Spleen (tissue), 13 donors: ENCODE measurements at places on chromosomes 5 and 9.
A peak's percentile ranks its signal among the peaks of the same experiment; 100 is the strongest.

- DNase-seq = no peak
- no peak overlapping the region for H3K4me3 ChIP-seq
- H3K36me3 ChIP-seq = no peaks in the 10 kb centered on the region
- H3K27ac ChIP-seq = no peak overlapping the region
- no peaks in the 10 kb centered on the region for H3K4me1 ChIP-seq
- no peaks in the 10 kb centered on the region for H3K27me3 ChIP-seq
Measured at GRCh38 chr9:82882748-82883147, 180.2 kb downstream of the RASEF start.

GRCh38 chr5:115588640-115589039 is 13.6 kb downstream of the TICAM2 start:
- H3K27me3 ChIP-seq = no peaks in the 10 kb centered on the region
- H3K27ac ChIP-seq = no peak overlapping the region
- DNase-seq = no peak
- H3K36me3 ChIP-seq = no peaks in the 10 kb centered on the region
- no peak overlapping the region for H3K4me3 ChIP-seq

DNA sequence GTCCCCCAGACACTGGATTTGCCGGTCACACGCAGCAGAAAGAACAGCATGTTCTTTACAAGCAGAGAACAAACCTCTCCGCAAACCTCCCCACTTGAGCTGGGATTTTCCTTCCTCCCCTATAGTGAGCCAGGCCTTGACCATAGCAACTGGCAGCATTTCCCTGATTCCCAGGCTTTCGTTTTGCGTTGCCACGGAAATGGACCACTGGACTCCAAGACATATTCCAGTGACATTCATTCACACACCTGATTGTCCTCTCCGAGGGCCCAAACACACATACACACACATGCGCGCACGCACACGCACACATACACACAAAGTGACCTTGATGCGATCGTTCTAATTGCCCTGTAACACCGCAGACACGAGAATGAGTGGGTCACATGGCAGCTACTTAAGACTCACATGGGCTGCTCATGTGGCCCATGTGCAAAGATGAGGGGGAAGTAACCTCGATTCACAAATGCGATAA is 80.9 kb upstream of the CPEB4 start:
- H3K36me3 ChIP-seq = no peaks in the 10 kb centered on the region
- H3K27ac ChIP-seq = no peak overlapping the region
- no peaks in the 10 kb centered on the region for H3K27me3 ChIP-seq
- no peak for DNase-seq
- H3K4me3 ChIP-seq = no peak overlapping the region
- no peaks in the 10 kb centered on the region for H3K4me1 ChIP-seq

- H3K27me3 ChIP-seq = no peaks in the 10 kb centered on the region
- no peak for DNase-seq
- H3K36me3 ChIP-seq = peaks cover 42% of the 10 kb centered on the region
- H3K4me3 ChIP-seq = no peak overlapping the region
Measured at GRCh38 chr5:111095982-111096381, 3.8 kb downstream of the WDR36 start.

DNA sequence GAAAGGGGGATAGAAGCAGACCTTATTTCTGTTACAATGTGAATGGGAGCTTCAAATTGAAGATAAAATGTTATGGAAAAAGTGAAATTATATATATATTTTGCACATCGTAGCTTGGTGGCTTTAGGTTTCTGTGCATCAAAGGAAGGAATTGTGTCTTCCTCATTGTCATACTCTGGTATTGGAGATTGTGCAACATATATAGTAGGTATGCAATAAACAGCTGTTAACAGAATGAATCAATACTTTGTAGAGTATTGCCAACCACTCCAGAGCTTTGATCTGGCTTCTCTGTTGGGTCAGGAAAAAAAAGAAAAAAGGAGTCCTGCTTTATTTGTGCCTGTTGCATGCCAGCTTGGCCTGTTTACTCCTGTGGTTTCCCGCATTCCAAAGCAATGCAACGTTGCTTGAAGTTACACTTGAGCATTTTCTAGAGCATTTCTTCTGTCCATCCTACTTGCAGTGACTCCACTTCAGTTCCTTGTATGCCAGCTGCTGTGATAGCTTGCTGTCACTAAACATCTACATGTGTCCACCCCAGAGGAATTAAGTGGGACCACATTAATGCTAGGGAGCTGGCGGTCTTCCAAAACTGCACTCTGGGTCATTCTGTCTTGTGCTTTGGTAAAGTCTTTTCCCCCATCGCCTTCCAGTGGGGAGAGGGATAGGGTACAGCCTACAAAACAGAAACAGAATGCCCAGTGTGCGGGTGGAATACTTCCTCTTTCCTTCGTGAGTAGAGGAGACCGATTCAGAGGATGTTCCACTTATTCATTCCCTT is 62.0 kb upstream of the MEF2C start:
- no peak overlapping the region for H3K27ac ChIP-seq
- H3K4me3 ChIP-seq = no peak overlapping the region
- H3K4me1 ChIP-seq = no peaks in the 10 kb centered on the region
- H3K27me3 ChIP-seq = no peaks in the 10 kb centered on the region
- H3K36me3 ChIP-seq = no peaks in the 10 kb centered on the region
- DNase-seq = no peak

GRCh38 chr9:133163504-133164172 is at the start of gene GBGT1:
GBGT1 (minus strand) TSS chr9:133163914; CDS start chr9:133162412, 1,502 bp downstream.
- peak within 1 kb of the TSS; percentile 88 for H3K27ac ChIP-seq
- peak within 1 kb of the TSS; percentile 61 for H3K4me3 ChIP-seq
- peaks cover 10% of the 10 kb centered on the region for H3K4me1 ChIP-seq
- DNase-seq = peak; percentile 93

DNA sequence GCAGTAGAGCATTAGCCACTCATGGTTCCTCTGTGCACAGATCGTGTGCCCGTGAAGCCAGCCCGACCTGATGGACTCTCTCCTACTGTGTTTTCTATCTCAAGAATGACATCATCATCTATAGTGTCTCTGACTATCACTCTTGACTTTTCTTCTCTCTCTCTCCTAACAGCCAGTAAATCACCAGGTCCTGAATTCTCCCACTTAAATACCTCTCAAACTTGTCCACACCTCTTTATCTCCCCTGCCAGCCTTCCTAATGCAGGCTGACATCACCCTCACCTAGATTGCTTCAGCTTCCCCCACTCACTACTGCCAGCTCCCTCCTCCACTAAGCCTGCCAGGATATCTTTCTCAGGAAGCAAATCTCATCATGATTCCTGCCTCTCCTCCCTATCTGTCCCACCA is 90.6 kb upstream of the MIER3 start:
- DNase-seq = no peak
- no peaks in the 10 kb centered on the region for H3K4me1 ChIP-seq
- H3K4me3 ChIP-seq = no peak overlapping the region
- H3K27me3 ChIP-seq = no peaks in the 10 kb centered on the region
- H3K36me3 ChIP-seq = no peaks in the 10 kb centered on the region

DNA sequence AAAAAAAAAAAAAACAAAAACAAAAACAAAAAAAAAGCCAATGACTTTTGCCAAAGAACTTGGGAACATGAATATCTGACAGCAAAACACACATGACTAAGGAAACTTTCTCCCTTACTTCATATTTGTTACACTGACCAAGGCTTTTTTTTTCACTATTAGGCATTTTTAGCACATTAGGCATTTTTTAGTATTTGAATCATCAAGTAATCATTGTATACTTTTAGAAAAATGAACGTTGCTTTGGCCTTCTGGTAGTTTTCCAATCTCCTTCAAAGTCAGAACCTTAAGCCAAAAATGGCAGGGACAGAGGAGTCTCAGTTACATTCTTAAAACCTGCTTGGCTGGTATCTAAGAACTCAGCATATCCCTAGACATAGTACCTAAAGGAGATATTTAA is 19.3 kb downstream of the NREP start:
- peaks cover 5% of the 10 kb centered on the region for H3K36me3 ChIP-seq
- peaks cover 9% of the 10 kb centered on the region for H3K4me1 ChIP-seq
- no peak overlapping the region for H3K27ac ChIP-seq
- H3K27me3 ChIP-seq = no peaks in the 10 kb centered on the region
- DNase-seq = no peak

DNA sequence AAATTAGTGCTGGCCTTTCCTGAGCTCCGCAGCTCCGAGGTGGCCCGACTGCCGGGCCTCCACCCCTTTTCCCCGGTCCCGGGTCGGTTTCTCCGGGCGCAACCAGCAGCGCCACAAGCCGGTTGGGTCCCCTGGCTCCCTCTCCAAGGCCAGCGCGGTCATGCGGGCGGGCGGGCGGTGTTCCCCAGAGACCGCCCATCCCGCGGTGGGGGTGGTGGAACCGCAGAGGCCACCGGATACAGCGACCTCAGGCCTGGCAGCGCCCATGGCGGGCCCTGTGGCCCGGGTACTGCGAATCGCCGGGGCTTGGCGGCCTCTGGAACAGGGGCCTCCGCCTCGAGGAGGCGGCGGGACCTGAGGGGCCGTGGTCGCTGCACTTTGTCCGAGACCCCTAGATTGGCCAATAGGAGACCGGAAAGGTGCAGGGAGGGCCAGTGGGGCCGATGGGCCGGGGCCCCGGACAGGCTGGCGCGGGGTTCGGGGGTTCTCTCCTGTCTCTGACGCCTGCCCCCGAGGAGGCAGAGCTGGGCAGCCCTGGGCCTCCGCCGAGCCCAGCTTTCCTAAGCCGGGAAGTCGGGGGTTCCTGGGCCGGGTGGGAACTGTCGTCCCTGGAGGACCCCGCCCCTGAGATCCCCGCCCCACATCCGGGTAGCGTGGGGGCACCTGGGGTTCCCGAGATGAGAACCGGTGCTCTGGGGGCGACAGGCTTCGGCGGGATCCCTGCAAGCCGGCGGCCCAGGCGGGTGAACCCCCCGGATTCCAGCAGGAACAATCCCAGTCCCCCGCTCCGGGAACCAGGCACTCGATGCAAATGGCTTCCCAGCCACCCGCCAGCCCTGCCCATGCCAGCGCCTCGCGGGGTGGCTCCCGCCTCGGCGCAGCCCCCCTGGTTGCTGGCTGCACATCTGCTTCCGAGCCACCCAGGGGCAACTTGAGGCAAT is 293.9 kb downstream of the ZSWIM6 start:
- H3K4me1 ChIP-seq = peaks cover 24% of the 10 kb centered on the region
- H3K36me3 ChIP-seq = no peaks in the 10 kb centered on the region
- peak overlapping the region; percentile 50 for H3K4me3 ChIP-seq
- DNase-seq = peak; percentile 90
- peak overlapping the region; percentile 75 for H3K27ac ChIP-seq
- no peaks in the 10 kb centered on the region for H3K27me3 ChIP-seq

GRCh38 chr5:4374866-4375265 is 765.3 kb upstream of the ADAMTS16 start:
- no peak for DNase-seq
- H3K4me3 ChIP-seq = no peak overlapping the region
- H3K36me3 ChIP-seq = no peaks in the 10 kb centered on the region
- H3K4me1 ChIP-seq = no peaks in the 10 kb centered on the region

DNA sequence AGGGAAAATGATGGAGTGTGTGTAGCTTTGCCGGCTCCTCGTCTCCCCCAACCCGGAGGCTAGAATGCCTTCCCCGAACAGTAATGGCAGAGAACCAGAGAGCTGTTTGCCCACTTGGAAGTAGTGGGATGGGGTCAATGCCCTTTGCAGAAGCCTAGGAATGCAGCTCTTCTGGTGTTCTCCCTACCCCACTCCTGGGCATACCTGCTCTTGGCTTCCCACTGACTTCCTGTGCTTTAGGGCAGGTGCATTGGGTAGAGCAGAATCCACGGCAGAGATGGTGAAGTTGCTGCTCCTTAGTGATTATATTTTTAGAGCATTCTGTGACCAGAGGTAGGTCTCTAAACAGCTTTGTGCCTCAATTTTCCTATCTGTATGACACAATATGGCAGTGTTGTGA is 134.6 kb downstream of the BOD1 start:
- H3K4me3 ChIP-seq = no peak overlapping the region
- H3K4me1 ChIP-seq = no peaks in the 10 kb centered on the region
- no peak for DNase-seq
- H3K36me3 ChIP-seq = no peaks in the 10 kb centered on the region
- H3K27me3 ChIP-seq = no peaks in the 10 kb centered on the region

DNA sequence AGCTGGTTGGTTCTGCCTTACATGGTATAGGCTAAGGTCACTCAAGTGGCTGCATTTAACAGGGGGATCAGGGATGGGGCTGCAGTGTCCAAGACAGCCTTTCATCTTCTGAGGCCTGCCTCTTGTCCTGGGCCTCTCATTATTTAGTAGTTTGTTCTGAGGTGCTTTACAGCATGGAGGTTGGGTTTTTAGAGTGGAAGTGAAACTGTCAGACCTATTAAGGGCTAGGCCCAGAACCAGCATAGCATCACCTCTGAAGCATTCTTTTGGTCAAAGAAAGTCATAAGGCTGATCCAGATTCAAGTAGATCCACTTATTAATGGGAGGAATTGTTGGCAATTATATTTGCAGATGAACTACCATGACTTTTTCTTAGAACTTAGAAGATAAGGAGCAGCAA is 146.0 kb upstream of the NMUR2 start:
- H3K36me3 ChIP-seq = no peaks in the 10 kb centered on the region
- DNase-seq = no peak
- no peak overlapping the region for H3K27ac ChIP-seq
- H3K4me1 ChIP-seq = no peaks in the 10 kb centered on the region
- no peak overlapping the region for H3K4me3 ChIP-seq

- H3K27ac ChIP-seq = no peak overlapping the region
- no peaks in the 10 kb centered on the region for H3K27me3 ChIP-seq
- peaks cover 76% of the 10 kb centered on the region for H3K36me3 ChIP-seq
- H3K4me3 ChIP-seq = no peak overlapping the region
- no peak for DNase-seq
- peaks cover 70% of the 10 kb centered on the region for H3K4me1 ChIP-seq
Measured at GRCh38 chr5:139605887-139606286, 42.3 kb upstream of the CXXC5 start.

- H3K27me3 ChIP-seq = no peaks in the 10 kb centered on the region
- no peak for DNase-seq
- H3K4me1 ChIP-seq = no peaks in the 10 kb centered on the region
- no peak overlapping the region for H3K27ac ChIP-seq
- no peak overlapping the region for H3K4me3 ChIP-seq
- H3K36me3 ChIP-seq = no peaks in the 10 kb centered on the region
Measured at GRCh38 chr5:146048994-146049703, 56.2 kb downstream of the PLAC8L1 start.

DNA sequence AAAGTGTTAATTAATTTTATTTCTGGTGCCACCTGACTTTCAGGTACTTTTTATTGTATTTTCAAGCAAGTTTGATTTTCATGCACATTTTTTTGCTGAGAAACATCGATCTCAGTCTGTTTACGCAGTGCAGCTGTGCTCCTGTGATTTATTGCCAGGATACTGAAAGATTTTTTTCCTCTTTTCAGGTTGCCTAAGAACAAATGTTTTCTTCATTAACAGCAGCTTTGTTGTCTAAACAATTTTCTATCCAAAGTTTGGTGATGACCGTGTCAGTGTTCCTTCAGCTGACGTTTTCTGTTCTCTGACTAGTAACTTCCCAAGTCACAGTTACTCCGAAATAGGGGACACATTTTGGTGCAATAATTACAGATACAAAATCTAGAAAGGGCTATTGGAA is 78.1 kb downstream of the VCAN start:
- no peaks in the 10 kb centered on the region for H3K36me3 ChIP-seq
- no peaks in the 10 kb centered on the region for H3K27me3 ChIP-seq
- no peak overlapping the region for H3K4me3 ChIP-seq
- H3K27ac ChIP-seq = no peak overlapping the region

DNA sequence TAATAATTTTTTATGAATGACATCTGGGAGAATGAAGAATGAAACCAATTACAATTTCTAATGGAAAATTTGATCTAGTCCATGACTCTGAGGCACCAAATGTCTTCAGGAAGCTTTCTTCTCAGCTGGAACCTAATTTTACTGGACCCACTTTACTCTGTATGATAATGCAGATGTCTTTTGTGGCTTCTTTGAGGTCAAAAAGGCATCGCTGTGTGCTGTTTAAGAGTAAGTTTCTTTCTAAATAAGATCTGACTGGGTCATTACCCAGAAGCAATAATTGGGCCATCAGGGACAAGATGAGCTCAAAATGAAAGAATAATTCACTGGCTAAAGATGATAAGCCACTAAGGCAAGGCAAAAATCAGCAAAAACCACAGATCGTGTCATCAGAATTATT is 633.4 kb downstream of the PSAT1 start:
- H3K27ac ChIP-seq = no peak overlapping the region
- DNase-seq = no peak
- no peaks in the 10 kb centered on the region for H3K27me3 ChIP-seq
- no peaks in the 10 kb centered on the region for H3K4me1 ChIP-seq
